Fibroblast of skin of scalp (primary cell): ENCODE measurements at places on chromosomes 11 and 22.
A peak's percentile ranks its signal among the peaks of the same experiment; 100 is the strongest.

DNA sequence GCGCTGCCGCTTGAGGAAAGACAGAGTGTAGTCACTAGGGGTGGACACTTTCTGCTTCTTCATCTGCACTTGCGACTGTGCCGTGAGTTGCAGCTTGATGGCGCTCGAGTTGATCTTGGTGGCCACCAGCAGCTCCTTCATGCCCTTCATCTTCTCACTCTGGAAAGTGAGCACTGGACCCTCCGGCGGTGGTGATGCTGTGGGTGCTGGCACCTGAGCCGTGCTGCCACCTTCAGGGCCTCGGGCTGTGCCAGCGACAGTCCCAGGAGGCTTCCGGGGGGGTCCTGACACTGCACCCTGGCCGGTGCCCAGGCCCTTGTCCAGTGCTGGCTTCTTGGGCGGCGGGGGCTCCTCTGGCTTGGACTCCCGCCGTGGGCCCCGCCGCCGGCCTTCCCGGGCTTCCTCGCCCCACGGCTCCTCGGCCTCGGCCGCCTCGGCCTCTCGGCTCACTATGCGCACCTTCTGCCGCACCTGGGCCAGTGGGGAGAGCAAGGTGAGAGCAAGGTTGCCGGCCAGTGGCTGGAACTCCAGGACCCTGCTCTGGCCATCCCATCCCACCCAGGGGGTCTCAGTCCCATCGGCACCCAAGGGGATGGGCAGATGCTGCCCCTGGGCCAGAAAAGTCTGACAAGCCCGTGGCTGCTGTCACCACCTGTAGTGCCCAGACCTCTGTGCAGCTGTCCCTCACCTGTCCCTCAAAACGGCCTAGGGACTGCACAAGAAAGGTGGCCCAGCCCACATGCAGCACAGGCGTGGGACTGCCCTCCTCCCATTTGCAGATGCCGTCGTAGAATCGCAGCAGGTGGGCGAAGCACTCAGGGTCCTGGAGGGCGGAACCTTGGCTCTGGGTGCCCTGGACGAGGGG lies 1.6 kb upstream of the MAP4K2 start:
- no peak for DNase-seq

DNA sequence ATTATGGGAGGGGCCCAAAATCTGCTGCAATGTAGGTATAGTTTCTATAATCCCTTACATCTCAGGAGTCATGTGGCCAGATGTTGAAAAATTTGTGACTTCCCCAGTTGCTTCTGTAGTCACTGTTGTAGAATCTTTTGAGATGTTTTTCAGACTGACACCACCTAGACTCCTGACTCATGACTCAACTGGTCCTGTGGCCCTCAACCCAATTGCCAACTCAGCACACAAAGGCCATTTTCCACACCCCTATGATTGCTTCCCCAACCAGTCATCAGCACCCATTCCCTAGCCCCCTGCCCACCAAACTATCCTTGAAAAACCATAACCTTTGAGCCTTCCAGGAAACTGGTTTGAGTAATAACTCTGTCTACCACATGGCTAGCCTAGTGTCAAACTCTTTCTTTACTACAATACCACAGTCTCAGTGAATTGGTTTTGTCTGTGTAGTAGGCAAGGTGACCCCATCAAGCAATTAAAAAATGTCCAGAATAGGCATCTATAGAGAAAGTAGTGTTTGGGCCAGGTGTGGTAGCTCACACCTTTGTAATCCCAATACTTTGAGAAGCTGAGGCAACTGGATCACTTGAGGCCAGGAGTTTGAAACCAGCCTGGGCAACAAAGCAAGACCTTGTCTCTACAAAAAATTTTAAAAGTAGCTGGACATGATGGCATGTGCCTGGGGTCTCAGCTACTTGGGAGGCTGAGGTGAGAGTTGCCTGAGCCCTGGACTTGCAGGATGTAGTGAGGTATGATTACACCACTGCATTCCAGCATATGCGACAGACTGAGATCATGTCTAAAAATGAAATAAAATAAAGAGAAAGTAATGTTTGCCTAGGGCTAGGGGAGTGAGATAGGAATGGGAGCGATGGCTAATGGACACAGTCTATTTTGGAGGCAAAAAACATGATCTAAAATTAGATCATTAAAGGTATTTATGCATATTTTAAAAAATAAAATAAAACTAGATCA lies 24.1 kb upstream of the FEZ1 start:
- DNase-seq = no peak

DNA sequence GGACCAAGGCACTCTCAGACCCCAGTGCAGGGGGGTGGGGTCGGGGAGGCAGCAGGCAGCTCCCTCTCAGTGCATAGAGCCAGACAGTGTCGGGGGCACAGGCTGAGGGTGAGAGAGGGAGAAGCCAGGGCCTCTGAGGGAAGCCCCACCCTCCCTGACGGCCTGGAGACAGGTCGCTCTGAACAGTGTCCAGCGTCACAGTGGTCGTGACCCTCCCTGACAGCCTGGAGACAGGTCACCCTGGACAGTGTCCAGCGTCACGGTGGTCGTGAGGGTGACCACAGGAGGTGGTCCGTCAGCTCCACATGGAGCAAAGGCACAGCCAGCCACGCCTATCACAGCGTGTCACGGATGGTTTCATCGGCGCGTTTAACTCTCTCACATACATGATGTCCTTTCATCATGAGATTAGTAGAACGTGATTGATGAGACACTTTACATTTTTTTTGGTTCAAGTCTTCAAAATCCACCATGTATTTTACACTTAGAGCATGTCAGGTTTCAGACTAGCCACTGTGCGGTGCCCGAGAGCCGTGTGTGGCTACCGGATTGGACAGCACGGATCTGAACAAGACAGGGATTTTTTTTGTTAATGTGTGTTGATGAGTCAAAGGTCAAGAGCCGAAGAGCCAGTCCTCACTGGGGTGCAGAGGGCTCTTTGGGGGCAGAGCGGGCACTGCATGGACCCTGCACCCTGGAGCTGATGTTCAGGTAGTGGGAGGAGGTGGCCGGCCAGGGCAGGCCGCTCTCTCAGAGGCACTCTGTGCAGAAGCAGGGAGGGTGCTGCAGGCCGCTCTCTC lies 23.9 kb upstream of the PANX2 start:
- peak; percentile 74 for DNase-seq

DNA sequence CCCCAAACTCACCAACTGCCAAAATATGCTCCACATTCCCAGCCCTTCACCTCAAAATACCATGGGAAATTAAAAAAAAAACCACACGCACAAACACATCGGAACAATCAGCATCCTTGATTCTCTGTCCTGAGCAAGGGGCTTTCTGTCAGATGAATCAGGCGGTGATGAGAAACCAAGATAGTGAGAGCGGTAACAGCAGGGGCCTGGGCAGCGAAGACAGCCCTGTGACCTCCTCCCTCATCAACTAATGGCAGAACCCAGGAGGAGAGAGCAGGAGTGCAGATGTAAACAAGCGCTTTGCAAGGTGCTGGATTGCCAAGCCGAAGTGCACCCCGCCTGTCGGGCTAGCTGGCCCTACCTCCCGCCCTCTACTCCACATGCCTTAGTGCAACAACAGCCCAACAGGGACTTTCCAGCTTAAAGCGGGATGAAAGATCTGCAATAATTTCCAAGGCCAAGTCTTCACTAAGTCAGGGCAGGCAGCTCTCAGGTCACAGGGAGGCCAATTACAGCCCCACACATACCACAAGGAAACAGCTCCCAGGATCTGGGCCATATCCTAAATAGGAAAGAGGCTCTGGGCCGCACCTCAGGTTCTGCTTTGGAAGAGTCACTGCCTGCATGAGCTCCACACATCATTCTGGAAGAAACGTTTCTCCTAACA lies 72.2 kb upstream of the BID start:
- DNase-seq = no peak

DNA sequence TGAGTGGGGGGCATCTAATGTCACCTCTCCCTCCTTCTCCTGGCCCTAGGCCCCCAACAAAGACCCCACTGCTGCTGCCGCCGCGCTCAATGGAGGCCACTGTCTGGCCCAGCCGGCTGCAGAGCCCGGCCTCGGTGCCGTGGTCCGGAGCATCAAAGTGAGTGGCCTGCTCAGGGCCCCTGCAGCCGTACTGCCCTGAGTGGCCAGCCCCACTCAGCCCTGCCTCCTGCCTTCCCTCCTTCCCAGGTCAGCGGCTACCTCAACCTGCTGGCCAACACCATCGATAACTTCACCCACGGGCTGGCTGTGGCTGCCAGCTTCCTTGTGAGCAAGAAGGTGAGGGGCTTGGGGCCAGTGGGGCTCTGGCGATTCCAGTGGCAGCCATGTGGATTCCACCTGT lies 5.0 kb downstream of the SLC39A13 start:
- no peak for DNase-seq

DNA sequence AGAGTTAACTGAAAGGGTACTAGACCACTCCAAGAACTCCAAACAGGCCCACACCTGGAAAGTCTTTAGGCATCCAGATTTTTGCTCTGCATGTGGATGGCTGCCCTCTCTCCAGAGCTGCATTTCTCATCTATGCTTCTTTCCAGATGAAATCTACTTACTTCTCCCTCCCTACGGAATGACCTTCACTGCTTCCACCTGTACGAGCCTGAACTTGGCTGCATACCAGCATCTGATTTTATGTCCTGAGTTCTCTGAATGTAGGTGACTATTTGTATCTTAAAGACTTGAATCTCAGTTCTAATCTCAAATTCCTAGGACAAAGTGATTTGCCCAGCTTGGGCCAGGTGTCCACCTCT lies 13.3 kb downstream of the CELF1 start:
- DNase-seq = no peak

DNA sequence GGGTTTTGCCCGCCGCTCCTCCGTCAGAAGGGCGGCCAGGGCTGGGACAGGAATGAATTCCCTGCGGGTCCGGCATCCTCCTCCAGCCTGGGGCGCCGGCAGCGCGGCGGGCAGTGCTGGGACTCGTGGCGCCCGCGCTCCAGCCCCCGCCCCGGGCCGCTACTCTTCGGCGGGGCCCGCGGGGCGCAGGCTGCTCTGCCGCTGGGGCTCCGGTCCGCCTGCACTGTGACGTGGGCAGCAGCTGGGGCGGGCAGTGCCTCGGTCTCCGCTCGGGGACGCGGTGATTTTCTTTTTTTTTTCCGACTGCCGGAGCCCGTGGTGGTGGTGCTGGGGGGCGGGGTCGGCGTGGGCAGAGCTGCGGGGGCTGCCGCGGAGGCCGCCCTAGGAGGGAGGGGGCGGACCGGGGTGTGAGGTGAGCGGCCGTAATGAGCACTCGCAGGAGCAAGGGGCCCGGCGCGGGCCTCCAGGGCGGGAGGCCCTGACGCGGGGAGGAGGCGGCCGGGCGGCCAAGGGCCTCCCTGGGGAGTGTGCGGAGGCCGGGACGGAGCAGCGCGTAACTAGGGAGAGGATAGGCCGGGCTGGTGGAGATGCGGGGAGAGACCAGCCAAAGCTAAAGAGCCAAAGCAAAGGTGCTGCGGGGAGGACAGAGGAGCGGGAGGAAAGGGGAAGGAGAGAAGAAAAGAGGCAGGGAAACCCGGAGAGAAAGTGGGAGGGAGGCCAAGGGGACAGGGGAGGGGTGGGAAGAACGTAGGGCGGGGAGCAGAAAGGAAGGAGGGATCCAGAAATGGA lies 73.3 kb upstream of the ZBED5 start:
- peak; percentile 84 for DNase-seq

GRCh38 chr11:10051868-10052586 lies 242.0 kb downstream of the SBF2 start:
- DNase-seq = no peak

- no peak for DNase-seq
These were observed 1461.6 kb downstream of the BRD1 start for GRCh38 chr22:48366056-48366455.

- DNase-seq = peak; percentile 53
These were observed 298.0 kb upstream of the PLET1 start for GRCh38 chr11:112558691-112559090.

GRCh38 chr11:91596111-91596510 lies 628.5 kb upstream of the FAT3 start:
- DNase-seq = no peak

DNA sequence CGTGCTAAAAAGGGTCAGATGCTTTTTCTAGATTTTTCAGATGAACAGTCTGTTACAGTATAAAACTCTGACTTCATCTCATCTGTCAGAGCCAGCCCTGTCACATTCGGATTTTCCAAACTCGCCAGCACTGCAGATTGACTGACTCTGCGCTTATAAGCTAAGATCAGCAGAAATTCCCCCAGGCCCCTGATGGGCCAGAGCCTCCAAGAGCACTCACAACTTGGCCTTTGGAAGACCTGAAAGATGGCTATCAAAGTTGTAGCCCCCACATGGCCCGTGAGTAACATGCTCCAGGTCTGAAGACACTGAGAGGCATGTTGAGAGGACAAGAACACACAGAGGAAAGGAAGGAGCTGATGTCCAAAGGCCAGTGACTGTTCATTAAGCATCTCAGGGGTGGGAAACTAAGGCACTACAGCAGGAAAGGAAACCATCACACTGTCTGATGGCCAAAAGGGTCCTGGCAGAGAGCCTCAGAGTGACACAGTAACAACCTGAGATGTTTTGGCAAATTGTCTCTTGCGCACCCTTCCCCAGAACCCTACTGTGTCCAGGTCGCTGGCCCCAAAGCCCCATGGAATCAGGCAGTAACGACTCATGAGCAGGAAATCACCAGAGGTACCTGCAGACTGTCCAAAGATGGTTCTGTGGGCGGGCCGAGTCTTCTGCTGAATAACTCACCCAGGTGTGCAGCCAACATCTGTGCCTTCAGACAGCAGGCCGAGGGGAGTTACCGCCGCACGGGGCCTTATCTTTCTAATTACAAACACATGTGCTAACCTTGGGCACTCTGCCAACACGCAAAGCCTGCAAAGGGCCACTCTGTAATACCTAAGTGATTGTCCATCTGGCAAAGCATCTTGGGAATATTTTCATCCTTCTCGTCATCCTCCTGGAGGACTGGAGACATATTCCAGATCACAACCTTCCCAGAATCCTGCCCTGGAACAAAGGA lies 23.6 kb downstream of the HIRA start:
- peak; percentile 27 for DNase-seq

- no peak for DNase-seq
These were observed 6.1 kb downstream of the PLEKHA7 start for GRCh38 chr11:17008099-17008498.

GRCh38 chr11:7596975-7597391 lies 76.3 kb downstream of the CYB5R2 start:
- no peak for DNase-seq

GRCh38 chr22:41410311-41410751 lies 28.6 kb downstream of the TEF start:
- DNase-seq = no peak

DNA sequence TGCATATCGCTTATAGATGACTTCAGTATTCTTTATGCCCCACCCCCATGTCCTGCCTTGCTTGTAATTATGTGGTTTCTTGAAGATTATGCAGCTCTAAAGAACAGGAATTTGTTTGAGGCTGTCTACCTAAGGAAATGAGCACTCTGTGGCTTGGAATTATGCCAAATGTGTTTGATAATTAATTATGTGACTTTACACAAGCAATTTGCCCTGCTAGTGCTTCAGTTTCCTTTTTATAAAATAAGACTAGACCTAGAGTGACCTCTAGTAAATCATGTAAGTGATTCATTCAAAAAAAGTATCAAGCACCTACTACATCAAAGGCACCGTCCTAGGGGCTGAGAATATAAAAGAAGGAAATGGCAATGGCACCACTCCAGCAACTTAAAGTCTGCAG lies 491.5 kb upstream of the KIRREL3 start:
- DNase-seq = no peak

GRCh38 chr11:130858215-130858614 lies 58.1 kb downstream of the SNX19 start:
- no peak for DNase-seq

- no peak for DNase-seq
These were observed 14.2 kb downstream of the SMCO4 start for GRCh38 chr11:93528757-93529645.
